CD14-positive monocyte (primary cell): ENCODE measurements at places on chromosomes 2 and 18.
A peak's percentile ranks its signal among the peaks of the same experiment; 100 is the strongest.

DNA sequence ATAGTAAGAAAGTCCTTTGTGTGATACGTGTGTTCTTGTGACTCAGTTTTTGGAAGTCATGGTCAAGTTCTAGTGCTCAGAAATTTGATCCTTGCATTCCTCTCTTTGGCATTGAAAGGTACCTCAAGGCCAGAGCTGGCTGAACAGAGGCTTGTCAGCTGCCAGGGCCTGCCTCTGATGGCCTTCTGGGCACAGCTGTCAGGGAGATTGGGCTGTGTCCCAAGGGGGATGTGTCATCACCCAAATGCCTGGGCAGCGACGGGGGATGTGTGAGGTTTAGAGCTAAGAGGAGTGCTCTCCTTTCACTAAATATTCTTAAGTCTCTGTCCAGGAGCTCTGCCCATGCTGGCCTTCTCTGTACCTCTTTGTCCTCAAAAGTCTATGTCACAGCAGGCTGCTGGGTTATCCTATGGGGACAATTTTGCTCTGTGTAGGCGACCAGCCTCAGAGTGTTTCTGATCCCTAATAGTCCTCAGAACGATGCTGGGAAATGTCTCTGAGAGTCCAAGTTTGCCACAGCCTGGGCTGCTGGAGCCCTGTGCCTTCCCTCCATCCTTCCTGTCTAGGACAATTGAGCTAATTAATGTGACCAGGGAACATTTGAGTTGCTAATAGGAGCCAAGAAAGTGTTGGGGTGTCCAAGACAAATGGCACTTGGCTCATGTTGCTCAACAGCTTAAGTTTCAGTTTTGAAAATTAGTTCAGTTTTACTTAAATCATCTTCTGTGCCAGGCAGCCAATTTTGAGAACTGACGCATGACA, 115.4 kb upstream of the ZNF521 start:
- DNase-seq: no peak

- no peak for DNase-seq
These were observed 28.0 kb downstream of the HPCAL1 start for GRCh38 chr2:10330700-10331026.

DNA sequence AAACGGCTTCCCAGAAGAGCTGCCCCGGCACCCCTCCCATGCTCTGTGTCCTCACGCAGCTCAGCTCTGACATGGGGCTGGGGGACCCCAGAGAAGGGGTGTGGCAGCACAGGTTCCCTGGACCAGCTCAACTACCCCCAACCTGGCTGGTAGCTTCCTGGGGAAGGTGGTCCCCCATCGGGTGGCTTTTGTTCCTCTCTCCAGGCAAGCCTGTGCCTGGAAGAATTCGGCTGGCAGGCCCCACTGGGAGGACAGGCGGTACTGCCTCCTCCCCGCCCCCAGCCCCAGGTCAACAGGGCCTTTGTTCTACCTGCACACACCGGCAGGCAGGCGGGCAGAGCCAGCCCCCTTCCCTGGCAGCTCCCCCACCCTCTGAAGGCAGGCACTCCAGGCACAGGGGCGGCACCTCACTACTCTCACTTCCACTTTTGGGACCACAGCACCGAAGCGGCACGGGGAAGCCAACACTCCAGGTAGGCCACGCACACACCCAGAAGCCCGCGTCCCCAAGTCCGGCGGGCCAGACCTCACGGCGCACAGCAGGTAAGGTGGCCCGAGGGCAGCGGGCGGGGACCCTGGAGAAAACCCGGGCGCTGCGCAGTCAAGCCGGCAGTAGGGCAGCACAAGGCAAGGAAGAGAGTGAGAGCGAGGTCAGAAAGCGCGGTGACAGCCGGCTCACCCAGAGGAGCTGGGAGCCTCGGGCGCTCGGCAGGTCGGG, 1.3 kb downstream of the HS6ST1 start:
- peak; percentile 57 for DNase-seq

DNA sequence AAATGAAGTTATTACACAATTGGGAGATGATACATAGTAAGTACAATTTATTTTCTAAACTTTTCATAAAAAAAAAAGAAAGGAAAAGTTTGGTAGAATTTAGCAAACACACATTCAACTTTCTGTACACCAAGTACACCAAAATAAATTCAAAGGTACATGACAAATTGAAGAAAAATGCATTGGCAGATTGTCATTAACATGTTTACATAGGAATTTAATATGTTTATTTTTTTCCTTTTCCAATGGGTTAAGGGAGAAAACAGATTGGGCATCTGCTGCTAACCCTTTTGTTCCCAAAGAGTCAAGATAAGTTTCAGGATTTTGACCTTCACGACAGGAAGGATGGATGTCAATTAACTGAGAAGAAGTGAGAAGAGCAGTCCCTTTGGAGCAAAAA, 620.4 kb downstream of the XIRP2 start:
- no peak for DNase-seq

DNA sequence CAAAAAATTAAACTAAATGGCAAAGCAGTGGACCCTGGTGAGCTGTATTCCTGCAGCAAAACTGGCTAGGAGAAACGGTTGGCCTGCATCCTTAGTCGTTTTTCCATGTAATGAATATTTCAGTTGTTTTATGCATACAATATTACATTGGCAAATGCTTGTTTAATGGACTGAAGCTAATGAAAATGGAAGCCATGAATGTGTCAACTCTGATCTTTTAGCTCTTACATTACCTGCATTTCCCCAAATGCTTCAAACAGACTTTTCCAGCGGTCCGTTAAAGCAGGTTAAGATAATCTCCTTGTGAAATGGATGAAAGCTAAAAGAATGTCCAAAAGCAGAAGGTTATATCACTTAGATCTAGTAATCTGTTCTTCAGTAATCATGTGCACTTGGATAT, 686.3 kb upstream of the SETBP1 start:
- no peak for DNase-seq
